ENCODE measurements at places on chromosomes 5 and 9.
A peak's percentile ranks its signal among the peaks of the same experiment; 100 is the strongest.

DNA sequence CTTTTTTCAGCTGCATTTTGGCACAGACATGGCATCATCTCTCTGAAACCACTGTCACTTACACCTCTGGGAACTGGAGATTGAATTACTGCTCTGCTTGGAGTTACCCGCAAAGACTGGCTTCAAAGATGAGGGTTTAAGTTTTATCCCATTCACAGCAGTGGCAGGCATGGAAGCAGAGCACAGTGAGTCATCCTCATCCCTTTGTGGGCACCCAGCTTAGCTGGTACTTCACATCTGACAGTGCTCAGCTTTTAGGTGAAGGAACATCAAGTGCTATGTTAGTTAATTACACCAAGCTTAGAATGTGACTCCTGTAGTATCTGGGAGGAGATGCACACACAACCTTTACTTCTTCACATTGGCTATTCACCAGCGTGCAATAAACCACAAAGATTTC is 24.8 kb upstream of the ALDH1A1 start:
- DNase-seq: no peak

DNA sequence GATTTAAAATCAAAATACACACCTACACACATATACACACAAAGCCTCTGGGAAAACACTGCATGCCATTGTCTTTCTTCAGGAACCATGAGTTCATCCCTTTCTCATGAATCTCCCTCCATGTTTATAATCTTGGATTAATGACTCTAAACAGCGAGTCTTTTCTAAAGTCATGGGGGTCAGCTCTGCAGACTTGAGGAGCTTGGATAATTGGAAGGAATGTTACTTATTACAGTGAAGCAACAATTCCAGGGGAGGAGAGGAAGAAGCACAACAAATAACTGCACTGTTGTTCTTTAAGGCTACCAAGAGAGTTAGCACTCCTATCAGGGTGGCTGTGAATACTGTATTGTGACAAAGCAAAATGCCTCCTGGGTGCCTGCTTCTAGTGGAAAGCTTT is 444.7 kb downstream of the ANXA1 start:
- DNase-seq: no peak

GRCh38 chr9:96884443-96884842 is 30.1 kb upstream of the ZNF782 start:
- DNase-seq: no peak

DNA sequence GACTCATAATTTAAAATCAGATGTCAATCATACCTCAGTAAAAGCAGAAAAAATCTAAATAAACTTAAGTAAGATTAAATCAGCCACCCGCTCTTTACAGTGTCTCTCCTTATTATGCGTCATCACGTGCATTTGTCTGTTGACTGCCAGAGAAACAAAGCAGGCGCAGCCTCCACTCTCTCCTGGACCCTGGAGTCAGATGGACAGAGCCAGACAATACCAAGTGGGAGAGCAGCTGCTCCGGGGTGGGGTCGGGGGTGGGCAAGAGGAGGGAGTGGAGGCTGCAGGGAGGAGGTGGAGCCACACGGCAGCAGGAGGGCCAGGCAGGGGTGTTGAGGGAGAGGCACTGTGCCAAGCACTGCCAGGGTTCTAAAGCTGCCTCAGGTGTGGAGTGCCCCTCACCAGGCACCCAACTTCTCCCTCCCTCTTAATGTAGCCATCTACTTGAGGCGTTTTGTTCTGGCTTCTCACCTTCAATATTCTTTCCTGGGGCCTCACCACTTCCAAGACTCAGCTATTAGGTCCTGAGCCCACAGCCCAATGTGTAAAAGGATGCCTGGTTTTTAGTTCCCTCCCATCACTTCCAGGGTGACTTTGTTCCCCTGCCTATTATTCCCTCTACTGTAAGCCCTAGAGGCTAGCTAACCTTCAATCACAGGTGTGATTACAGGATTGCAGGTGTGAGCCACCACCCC is 96.3 kb downstream of the GLDC start:
- DNase-seq: no peak

DNA sequence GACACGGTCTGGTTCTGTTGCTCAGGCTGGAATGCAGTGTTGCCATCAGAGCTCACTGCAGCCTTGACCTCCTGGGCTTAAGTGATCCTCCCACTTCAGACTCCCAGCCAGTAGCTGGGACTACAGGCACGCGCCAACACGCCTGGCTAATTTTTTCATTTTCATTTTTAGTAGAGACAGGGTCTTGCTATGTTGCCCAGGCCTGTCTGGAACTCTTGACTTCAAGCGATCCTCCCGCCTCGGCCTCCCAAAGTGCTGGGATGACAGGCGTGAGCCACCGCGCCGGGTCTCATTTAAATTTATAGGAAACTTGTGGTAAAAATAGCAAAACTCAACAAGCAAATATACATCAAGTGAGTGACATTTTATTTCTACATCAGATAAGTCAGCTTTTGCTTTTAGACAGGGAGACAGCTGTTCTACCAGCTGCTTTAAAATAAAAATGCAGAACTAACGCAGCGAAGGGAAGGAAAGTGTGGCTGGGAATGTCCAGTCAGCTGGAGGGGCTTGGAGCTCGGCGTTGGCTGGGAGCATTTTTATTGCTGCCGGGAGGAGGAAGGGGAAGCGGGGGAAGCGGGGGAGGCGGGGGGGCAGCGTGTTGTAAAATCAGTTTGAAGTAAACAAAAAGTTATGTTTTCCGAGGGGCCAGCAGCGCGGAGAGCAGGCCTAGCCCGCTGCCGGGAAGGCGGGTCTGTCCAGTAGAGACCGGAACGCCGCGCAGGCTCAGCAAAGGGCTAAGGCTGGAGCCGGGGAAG is 707 bp upstream of the ZFYVE16 start:
- DNase-seq: peak; percentile 61

DNA sequence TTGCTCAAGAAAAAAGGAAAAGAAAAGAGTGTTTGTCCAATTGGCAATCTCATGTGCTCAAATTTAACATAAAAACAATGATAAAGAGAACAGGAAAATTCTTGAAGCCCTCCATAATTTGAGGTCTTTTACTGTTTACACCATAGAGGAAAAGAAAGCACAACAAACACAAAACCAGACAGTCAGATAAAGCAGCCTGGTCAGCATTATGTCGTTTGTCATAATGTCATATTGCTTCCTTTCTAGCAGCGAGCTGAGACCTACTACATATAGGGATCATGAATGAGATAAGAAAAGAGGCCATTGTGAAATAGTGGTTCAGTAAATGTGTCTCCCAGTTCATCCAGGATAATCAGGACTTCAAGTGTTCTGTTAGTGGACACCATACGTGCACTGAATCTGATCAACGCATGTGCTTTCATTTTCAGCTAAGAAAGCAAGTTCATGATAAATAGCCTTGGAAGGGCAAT is 64.7 kb upstream of the SELENOP start:
- no peak for DNase-seq

GRCh38 chr5:175663186-175664184 is 5.6 kb downstream of the HRH2 start:
- no peak for DNase-seq

- DNase-seq: no peak
Observed at GRCh38 chr9:5460157-5460556, 9.8 kb downstream of the CD274 start.

GRCh38 chr5:9067154-9067553 is 478.7 kb downstream of the SEMA5A start:
- no peak for DNase-seq

- DNase-seq: no peak
Observed at GRCh38 chr5:95087816-95088317, 197.0 kb downstream of the MCTP1 start.

DNA sequence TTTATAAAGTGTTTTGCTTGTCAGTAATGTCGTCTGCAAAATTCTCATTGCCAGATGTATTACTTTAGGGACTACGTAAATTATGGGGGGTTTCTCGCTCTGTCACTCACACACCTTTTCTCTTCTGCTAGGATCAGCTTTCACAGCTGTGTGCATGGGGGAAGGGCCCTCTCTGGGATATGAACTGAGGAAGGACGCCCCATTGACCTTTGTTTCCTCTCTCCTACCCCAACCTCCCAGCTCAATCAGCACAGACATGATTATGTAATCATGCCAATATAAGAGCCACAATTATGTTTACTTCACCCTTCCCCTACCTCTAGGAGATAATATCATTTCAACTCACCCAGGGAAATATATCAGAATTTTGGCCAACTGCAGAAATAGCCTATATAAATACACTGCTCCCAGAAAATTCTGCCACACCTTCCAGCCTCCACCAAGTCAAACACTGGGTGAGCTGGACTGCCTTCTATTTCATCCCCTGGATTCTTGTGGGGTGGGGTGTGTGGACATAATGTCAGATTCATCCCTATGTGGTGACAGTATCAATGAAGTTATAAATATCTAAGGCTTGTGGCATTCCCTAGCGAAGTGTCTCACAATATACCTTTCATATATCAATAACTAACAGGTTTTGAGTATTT is 12.6 kb upstream of the SEMA5A start:
- no peak for DNase-seq

DNA sequence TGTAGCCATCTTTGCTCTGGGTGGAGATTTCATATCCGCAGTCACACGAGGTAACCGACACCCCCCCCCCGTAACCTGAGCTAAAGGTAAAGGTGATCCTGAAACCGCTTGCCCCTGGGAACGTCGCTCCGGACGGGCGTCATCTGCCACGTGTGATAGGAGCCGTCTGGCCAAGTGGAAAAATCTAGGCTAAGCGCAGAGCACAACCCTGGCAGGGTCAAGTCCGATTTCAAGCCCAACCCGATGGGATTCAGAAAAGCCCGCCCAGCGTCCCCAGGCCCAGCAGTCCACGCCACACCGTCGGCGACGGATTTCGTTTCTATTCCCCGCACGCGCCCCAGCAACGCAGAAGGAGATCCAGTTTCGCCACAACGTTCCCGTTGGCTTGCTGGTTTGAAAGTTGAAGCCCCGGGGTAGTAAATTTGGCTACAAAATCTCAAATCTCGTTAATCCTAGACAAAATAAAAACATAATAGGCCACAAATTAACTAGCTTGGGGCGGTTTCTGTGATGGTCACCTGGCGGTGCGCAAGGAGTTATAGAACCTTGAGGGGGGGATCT is 32.4 kb upstream of the NFIB start:
- no peak for DNase-seq

GRCh38 chr5:140145818-140146522 is 20.2 kb downstream of the IGIP start:
- peak; percentile 79 for DNase-seq

DNA sequence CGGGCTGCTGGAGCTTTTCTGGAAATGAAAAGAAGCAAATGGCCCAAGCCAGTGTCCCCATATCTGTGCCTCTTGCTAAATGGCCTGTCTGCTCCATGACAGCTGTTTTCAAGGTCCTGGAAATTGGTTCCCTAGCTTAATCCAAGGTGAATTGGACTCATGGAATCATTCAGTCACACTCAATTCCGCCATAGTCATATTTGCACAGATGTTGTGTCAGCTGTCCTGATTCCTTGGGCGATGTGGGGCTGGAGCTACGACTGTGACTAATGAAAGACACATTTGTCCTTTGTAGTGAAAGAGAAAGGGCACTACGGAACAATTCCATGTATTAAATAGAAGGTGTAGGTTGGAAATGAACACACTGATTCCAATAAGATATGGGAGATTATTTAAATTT is 102.9 kb upstream of the MEGF10 start:
- DNase-seq: no peak

- no peak for DNase-seq
Observed at GRCh38 chr9:110592044-110592830, 12.7 kb upstream of the SVEP1 start.

DNA sequence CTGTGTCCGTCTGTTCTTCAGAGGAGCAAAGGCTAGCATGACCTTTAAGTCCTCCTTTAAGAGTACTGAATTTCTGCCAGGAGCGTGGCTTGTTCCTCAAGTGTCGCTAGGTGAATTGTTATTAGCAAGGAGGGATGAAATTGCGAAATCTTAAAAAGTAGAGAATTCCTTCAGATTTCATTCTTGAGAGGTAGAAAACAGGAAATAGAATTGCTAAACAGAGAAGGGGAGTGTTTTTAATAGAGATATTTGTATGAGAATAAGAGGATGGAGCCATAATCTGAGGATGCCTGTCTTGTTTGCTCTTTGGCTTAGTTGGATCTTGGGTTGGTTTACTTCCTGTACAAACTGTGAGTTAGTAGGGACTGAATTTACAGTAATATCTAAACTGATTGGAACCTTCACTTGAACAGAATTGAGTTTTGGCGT is 39.2 kb downstream of the EXOSC2 start:
- no peak for DNase-seq

DNA sequence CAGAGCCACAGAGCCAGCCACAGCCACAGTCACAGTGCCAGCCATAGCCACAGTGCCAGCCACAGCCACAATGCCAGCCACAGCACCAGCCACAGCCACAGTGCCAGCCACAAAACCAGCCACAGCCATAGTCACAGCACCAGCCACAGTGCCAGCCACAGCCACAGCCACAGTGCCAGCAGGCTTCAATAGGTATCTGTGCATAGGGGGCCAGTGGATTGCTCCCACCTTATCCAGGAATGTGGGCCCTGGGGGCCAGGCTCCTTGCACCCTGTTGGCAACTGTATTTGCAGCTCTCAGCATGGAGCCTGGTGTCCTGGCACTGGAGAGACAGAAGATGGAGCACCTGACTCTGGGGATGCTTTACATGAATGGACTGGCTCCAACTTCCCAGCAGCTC is 111.7 kb upstream of the IRX2 start:
- no peak for DNase-seq

- DNase-seq: no peak
Observed at GRCh38 chr5:141683596-141684141, 1.6 kb upstream of the ARAP3 start.

GRCh38 chr5:72110394-72111013 is 3.2 kb downstream of the MAP1B start:
- DNase-seq: no peak

- DNase-seq: no peak
Observed at GRCh38 chr5:137836997-137837396, 30.7 kb upstream of the MYOT start.

DNA sequence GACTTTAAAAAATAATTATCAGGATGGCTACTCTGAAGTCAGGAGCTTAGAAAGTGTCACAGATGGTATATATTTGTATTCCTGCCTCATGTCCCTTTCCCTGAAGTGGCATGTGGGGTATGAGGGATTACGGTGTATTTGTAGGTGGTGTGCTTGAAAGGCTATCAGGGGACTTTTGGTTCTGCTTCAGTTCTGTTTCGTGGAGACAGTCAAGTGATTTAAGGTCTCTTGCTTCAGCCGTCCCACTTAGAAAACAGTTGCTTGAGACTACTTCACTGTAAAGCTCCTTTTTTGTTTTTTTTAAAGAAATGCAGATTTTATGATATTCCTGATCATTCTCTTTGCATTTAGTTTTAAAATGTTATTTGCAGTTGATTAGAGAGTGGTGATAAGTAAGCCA is 18.3 kb downstream of the PARP8 start:
- no peak for DNase-seq

GRCh38 chr5:102089883-102090282 is 206.2 kb downstream of the SLCO4C1 start:
- no peak for DNase-seq
